ENCODE measurements at places on chromosomes 1 and 21.
A peak's percentile ranks its signal among the peaks of the same experiment; 100 is the strongest.

GRCh38 chr1:85049735-85050166 lies 1.5 kb upstream of the MCOLN3 start:
- no peak for DNase-seq

DNA sequence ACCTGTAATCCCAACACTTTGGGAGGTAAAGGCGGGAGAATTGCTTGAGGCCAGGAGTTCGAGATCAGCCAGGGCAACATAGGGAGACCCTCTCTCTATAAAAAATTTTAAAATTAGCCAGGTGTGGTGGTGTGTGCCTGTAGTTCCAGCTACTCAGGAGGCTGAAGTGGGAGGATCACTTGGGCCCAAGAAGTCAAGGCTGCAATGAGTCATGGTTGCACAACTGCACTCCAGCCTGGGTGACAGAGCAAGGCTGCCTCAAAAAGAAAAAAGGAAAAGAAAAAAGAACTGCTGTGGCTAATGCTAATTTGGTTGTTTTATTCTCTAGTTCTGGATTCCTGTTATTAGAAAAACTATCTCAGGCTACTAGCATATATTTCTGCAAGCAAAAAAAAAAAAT lies 29.8 kb downstream of the DBT start:
- DNase-seq, result no peak

GRCh38 chr21:29829564-29830275 lies 110.1 kb downstream of the GRIK1 start:
- DNase-seq, result no peak

- no peak for DNase-seq
Measured at GRCh38 chr1:220748089-220748934, at the start of gene MTARC2. Gene MTARC2 (plus strand): TSS chr1:220748322. CDS start chr1:220748532, 210 bp downstream.

- DNase-seq, result no peak
Measured at GRCh38 chr1:151918819-151919610, 9.7 kb upstream of the THEM4 start.

- DNase-seq, result no peak
Measured at GRCh38 chr1:169874229-169874628, 19.5 kb downstream of the SCYL3 start.

DNA sequence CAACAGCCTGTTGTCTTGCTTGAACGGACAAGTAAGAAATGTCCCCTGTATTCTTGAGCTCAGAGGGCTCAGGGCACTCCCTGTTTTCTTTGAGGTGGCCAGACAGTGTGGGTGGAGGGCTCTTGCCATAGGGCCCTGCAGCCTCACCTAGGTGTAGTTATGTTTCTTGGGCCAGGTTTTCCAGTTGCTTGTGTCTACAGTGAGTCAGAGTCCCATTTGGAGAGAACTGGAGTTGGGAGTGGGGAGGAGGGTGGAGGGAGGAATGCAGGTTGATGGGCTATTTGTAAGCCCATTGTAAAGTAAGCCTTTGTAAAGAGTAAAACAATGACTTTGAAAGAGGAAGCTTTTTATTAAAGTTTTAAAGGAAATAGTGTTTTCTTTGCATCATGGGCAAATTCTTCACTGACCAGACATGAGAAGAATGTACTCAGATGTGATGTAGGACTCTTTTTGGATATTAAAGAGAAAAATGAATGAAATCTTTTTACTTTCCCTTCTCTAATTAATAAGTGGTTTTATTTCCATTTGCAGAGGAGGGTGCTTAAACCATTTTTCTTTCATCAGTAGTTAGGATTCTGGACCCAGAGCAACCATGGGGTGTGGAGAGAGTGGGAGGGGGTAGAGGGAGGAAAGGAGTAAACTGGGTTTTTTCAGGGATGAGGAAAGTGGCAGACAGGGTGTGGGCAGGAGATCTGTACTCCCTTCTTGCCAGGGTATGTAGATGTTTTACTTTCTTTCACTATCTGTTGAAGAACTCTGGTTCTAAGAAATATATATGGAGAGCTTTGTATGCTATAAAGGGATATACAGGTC lies 45.1 kb upstream of the MACF1 start:
- DNase-seq, result no peak

DNA sequence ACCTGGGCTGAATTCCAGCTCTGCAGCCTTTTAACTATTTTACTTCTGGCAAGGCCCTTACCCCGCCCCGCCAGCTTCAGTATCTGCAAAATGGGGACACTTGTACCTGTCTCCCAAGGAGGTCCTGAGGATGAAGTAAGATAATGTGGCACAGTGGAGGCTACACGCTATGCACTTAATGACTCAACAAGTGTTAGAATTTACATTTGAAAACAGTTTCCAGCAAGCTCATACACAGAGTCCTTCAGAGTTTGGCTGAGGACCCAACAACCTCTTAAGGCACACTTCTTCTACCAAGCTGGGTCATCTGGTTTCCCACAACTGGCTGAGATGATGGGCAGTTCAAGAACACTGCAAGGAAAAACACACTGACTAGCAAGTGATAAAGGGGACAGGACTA lies 30.2 kb upstream of the SLC22A15 start:
- no peak for DNase-seq

DNA sequence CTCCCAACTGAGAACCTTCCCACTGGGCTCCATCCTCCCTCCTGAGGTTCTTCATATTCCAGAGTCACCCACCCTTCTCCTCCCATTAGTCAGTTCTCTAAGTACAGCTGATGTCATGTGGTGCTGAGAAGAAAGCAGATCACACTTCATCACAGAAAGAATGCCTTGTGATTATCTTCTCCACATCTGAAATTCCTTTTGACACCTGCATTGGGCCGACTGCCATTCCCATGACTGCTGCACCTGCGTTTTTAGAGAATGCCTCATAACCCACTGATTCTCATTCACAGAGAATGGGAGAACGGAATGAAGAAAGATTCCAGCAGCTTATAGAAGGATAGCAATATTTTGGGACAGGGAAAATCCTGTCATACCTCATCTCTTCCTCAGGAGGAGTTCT lies 14.3 kb downstream of the LEPR start:
- no peak for DNase-seq

DNA sequence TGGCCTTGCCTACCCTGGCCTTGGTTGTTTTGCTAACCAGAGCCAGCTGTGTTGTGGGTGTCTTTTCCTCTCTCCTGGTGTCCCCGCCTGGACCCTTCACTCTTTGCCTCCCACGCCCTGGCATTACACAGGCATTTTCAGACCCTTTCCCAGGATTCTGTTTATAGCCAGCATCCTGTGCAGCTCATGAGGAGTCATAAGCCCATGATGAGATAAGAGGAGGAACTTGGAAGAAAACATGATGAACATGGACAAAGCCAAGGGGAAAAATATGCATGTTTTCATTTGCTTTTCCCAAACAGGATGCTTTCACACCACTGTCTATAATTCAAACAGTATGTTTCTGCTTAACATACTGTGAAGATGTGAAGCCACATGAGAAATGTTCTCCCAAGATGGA lies 18.7 kb upstream of the WARS2 start:
- DNase-seq, result no peak

DNA sequence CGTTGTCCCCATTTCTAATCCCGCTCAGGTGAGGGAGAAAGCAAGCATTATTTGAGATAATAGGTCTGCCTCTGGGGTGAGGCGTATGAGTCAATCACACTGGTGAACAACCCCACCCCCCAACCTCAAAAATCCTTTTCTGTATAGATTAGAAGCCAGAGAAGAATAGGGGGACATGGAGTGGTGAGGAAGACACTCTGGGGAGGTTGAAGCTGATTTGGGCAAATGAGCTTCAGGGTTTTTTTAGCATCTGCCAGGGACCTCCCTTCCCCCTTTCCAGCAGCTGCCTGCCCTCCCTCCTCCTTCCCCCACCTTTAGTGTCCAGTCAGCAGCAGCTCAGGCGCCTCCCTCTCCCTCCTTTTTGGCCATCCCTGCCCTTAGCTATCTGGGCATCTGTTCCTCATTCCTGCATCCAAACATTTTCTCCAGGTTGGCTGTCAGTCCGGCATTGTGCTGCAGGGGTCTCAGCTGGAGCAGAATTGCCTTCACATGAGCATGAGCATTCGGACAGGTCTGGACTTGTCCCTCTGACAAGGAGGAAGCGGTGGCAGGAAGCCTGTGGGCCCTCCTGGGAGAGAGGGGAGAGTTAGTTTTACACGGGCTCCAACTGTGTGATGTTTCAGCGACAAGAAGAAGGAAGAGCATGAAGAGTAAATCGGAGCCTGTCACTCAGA lies 30.8 kb upstream of the PTGFRN start:
- no peak for DNase-seq

- DNase-seq, result no peak
Measured at GRCh38 chr1:184082541-184083415, 31.2 kb downstream of the TSEN15 start.

DNA sequence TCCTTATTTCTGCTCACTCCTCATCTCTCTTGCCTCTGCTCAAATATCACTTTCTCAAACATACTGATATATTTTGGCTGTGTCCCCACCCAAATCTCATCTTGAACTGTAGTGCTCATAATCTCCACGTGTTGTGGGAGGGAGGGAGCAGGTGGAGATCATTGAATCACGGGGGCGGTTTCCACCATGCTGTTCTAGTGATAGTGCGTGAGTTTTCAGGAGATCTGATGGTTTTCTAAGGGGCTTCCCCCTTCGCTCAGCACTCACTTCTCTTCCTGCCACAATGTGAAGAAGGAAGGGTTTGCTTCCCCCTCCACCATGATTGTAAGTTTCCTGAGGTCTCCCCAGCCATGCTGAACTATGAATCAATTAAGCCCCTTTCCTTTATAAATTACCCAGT lies 26.6 kb downstream of the ZBTB8OS start:
- peak; percentile 5 for DNase-seq

GRCh38 chr1:153386500-153386901 lies 4.4 kb downstream of the S100A8 start:
- DNase-seq, result no peak

DNA sequence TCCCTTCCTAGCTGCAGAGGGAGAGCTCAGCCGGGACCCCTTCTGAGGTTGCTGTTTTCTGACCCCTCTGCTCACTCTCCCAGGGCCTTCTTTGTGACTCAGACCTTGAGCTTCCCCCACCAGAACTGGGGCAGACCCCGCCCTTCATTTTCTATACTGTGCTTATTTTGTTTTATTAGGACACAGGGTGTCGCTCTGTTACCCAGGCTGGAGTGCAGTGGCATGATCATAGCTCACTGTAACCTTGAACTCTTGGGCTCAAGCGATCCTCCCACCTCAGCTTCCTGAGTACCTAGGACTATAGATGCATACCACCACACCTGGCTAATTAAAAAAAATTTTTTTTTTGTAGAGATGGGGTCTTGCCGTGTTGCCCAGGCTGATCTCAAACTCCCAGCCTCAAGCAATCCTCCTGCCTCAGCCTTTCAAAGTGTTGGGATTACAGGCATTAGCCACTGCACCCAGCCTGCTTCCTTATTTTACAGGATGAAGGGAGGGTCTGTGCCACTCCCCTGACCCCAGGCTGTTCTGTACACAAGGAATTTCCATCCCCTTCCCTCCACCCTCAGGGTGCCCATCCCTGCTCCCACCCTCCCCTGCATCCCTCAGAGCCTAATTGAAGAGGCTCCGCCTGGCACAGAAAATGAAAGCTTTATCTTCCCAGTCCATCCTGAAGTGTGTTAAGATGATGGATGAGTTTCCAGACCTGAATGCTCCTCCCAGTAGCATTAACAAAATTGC lies 195.2 kb upstream of the POU3F1 start:
- no peak for DNase-seq

DNA sequence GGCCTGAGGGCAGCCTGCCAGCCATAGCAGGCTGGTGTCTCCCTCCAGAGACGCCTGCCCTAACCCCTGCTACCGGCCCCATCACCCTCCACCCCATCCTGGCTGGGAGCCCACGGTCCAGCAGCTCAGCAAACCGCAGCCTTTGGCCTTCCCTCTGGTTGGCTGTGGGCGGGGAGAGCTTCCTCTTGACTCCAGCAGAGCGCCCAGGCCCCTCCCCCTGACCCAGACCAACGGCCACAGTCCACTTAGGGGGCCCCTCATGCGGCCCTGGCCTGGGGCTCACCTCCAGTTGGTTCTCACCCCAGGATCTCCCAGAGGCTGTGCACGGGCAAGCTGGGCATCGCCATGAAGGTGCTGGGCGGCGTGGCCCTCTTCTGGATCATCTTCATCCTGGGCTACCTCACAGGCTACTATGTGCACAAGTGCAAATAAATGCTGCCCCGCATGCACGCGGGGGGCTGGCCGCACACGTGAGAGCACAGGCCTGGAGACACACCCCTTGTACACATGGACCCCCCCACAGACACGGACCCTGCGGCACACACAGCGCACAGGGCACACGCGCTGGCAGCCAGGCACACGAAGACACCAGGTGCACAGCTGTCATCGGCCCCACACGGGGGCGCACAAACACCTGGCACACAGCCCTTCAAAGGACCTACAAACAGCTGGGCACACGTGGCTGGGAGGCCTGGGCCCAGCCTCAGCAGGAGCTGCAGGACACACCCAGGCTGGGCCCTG lies 3.1 kb downstream of the SMIM1 start:
- DNase-seq, result peak; percentile 50

DNA sequence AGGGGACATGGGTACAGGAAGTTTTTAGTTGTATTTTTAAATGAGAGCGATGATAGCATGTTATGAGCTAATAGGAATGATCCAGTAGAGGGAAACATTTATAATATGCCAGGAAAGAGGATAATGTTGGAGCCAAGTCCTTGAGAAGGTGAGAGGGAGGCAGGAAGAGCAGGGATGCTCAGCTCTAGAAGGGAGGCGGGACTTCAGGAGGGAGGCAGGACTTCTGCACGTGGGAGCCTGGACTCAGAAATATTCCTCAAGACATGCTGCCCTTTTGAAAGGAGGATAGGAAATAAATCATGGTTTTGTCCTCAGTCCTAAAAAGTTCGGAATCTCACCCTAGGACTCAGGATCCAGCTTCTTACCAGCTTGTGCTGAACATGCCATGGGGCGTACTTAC lies 5.9 kb downstream of the ADARB1 start:
- no peak for DNase-seq

DNA sequence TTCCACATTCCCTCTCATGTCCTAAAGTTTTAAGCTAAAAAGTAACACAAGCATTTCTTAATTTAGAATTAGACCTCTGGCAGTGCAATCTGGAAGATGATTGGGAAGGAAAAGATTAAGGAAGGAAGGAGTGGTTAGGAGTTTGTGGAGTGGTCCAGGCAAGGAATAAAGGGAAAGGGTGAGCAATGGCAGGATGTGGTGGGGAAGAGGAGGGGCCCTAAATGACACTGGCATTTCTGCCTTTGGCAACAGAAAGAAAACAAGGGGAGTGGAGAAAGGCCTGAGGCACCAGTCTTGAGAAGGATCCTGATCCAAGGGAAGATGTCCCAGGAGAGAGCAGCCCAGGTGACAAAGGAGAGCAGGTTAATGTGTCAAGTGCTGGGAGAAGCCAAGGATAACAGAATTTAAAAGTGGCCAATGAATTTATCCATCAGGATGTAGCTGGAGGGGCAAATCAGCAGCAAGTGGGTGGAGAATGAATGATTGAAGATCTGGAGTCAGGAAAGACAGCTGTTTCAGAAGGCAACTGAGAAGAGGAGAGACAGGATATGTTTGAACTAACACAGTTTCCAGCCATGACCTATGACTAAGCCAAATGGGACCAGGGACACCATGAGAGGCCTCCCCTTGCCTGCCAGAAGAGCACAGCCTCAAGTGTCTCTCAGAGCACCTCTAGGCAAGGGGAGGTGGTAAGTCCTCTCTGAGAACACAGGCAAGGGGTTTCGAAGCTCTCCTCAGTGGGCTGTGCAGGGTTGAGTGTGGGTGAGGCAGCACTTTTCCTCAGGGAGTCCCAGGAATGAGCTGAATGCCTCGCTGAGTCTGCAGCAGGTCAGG lies 20.9 kb upstream of the LY9 start:
- no peak for DNase-seq

Data from stimulated activated naive CD4-positive, alpha-beta T cell treated with Interleukin-2 at 50 U/mL for 16 hours (primary cell).